ENCODE measurements at places on chromosomes 12 and 14.

DNA sequence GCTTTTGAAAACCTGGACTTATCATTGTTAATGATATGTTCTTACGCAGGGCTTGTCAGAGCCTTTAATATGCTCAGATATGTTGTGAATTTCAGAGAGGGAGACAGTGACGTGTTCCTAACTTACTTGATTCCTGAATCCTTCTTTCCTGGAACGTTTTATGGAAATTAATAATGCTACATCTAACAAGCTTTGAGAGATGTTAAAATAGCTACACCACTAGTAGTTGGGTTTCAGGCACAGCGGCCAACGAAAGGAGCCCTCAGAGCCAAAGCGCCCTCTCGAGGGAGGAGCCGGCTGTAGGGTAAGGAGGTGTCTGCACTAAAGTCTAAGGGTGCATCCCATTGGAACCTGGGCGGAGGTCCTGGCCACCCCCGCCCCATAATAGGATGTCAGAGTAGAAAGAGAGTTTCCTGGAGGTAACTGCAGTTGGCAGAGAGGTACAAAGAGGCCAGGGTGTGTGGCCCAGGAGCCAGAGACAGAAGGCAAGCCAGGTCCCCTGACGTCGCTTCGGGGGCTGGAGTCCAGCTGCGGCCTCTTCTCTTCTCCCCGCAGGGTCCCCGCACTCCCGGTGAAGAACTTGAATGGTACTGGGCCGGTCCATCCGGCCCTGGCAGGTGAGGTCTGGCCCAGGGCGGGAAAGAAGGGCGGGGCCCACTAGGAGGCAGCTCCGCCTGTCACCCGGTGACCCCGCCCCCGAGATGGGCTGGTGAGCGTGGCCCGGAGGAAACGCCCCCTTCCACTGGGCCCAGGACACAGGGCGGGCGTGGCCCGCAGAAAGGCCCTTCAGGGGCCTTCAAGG is 36.3 kb downstream of the DTX1 start:
- no peak overlapping the region for H3K27ac ChIP-seq
- DNase-seq, result no peak
- H3K36me3 ChIP-seq, result no peaks in the 10 kb centered on the region
- no peaks in the 10 kb centered on the region for H3K4me1 ChIP-seq
- H3K4me3 ChIP-seq, result no peak overlapping the region

- no peak for DNase-seq
- no peaks in the 10 kb centered on the region for H3K4me1 ChIP-seq
- no peak overlapping the region for H3K27ac ChIP-seq
- no peak overlapping the region for H3K4me3 ChIP-seq
- no peaks in the 10 kb centered on the region for H3K36me3 ChIP-seq
- H3K27me3 ChIP-seq, result no peaks in the 10 kb centered on the region
These were observed 4.4 kb downstream of the KRT76 start for GRCh38 chr12:52772772-52773171.

- H3K4me3 ChIP-seq, result no peak overlapping the region
- H3K4me1 ChIP-seq, result no peaks in the 10 kb centered on the region
- DNase-seq, result no peak
- peaks cover 33% of the 10 kb centered on the region for H3K36me3 ChIP-seq
- no peak overlapping the region for H3K27ac ChIP-seq
- H3K27me3 ChIP-seq, result no peaks in the 10 kb centered on the region
These were observed 23.2 kb downstream of the AP5M1 start for GRCh38 chr14:57291692-57292647.

GRCh38 chr14:85316701-85317410 is 213.1 kb upstream of the FLRT2 start:
- H3K27me3 ChIP-seq, result no peaks in the 10 kb centered on the region
- no peaks in the 10 kb centered on the region for H3K4me1 ChIP-seq
- no peak overlapping the region for H3K4me3 ChIP-seq
- H3K27ac ChIP-seq, result no peak overlapping the region
- DNase-seq, result no peak
- H3K36me3 ChIP-seq, result no peaks in the 10 kb centered on the region

DNA sequence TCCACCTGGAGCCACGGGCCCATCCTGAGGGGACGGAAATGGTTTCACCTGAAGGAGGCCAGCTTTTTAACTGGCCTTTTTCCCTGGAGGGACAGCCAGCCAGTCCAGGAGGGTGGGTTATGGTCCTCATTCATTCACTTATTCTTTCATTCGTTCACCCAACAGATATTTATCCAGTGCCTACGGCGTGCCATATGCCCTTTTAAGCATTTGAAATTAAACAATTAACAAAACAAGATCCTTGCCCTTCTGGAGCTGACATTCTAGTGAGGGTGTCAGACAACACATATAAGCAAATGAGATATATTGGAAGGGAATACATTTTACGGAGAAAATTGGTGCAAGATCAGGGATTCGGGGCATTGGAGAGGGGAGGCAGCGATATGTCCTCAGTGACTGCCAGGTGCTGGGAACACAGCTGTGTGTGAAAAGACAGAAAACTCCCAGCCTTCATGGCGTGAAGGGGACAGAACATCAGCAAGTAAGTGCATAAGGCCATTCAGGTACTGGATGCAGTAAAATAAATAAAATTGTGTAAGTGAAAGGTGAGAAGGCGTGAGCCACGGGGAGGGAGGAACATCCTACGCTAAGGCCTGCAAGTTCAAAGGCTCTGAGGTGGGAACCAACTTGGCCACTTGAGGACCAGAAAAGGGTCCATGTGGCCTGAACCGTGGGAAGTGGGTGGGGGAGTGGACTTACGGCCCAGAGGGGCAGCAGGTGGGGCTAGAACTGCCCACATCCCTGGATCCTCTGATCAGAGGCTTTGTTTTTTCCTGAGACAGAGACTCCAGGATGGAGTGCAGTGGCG is 684 bp upstream of the ABCB9 start:
- no peak overlapping the region for H3K4me3 ChIP-seq
- H3K27me3 ChIP-seq, result no peaks in the 10 kb centered on the region
- DNase-seq, result no peak
- H3K4me1 ChIP-seq, result peaks cover 28% of the 10 kb centered on the region
- no peak overlapping the region for H3K27ac ChIP-seq
- H3K36me3 ChIP-seq, result no peaks in the 10 kb centered on the region

DNA sequence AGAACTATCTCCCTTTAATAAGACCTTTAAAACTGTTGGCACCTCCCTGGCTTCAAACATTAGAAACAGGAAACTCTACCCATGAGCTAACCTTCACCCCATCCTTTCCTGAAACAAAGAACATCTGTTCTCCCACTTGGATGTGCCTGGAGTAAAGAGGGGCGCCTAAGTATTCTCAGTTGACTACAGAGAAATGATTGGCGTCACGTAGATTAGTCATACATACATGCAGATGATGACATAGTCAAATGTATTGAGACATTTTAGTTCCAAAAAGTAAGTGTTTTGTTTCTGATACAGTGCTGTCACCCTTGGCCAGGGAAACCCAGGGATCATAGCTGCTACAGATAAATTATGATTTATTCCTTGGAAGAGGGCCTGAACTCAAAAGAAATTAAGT is 260.0 kb upstream of the PLEKHG7 start:
- H3K27ac ChIP-seq, result no peak overlapping the region
- no peak overlapping the region for H3K4me3 ChIP-seq
- H3K36me3 ChIP-seq, result no peaks in the 10 kb centered on the region
- no peak for DNase-seq
- H3K4me1 ChIP-seq, result no peaks in the 10 kb centered on the region
- H3K27me3 ChIP-seq, result no peaks in the 10 kb centered on the region

- H3K4me1 ChIP-seq, result no peaks in the 10 kb centered on the region
- DNase-seq, result no peak
- peaks cover 42% of the 10 kb centered on the region for H3K27me3 ChIP-seq
- H3K36me3 ChIP-seq, result no peaks in the 10 kb centered on the region
- H3K4me3 ChIP-seq, result no peak overlapping the region
- no peak overlapping the region for H3K27ac ChIP-seq
These were observed 227.7 kb upstream of the DIO3 start for GRCh38 chr14:101333335-101334280.

DNA sequence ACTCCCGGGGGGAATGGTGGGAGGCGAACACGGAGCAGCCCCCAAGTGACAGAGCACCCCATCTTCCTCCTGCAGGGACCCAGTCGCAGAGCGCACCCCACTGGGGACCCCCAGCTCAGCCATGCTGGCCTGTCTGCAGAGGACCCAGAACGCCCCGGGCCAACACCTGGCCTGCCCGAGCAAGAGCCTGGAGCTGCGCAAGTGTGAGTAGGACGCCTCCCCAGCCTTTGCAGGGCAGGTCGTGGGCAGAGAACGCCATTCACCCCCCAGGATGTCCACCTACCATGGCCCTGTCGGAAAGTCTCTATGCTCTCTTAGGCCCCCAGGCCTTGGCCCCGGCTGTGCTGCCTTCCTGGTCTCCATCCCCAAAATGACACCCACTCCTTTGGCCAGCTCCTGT is 30.4 kb downstream of the FAM222A start:
- H3K27me3 ChIP-seq, result no peaks in the 10 kb centered on the region
- H3K4me3 ChIP-seq, result no peak overlapping the region
- no peaks in the 10 kb centered on the region for H3K4me1 ChIP-seq

DNA sequence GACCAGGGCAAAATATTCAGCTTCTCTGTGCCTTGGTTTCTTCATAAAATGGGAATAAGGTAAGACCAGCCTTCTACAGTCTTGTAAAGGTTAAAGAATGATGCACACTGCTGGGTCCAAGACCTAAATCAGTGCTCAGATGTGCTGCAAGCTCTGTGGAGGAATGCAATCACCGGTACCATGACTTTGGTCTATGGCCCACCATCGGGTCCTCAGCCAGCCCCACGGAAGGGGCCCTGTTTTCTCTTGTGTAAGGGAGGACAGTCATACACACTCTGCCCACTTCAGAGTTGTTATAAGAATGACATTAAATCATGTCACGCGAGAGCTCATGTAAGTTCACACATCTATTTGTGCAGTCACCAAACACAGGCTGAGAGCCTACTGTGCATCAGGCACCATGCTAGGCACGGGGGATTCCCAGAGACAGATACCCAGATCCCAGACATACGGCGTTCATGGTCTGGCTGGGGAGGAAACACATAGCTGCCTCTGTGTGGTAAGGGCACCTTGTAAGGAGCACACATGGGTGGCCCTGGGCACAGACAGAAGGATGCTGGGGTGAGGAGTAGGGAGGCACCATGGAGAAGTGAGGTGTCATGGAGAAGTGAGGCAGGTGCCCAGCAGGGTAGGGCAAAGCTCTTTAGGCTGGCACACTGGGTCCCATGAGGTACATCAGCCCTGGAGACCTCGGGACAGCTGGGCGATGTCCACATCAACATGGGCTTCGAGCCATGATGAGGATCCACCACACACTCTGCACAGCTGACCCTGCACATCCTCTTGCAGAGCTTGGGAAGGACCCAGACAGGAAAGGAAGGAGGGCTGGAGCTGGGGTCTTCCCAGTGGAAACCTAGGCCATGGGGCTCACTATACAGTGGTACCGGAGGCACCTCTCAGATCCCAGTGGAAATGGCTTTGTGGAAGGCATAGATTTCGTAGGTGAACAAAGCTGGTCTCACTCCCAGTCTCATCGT is 190.4 kb upstream of the DIO3 start:
- no peaks in the 10 kb centered on the region for H3K27me3 ChIP-seq
- H3K4me3 ChIP-seq, result no peak overlapping the region
- no peak overlapping the region for H3K27ac ChIP-seq

DNA sequence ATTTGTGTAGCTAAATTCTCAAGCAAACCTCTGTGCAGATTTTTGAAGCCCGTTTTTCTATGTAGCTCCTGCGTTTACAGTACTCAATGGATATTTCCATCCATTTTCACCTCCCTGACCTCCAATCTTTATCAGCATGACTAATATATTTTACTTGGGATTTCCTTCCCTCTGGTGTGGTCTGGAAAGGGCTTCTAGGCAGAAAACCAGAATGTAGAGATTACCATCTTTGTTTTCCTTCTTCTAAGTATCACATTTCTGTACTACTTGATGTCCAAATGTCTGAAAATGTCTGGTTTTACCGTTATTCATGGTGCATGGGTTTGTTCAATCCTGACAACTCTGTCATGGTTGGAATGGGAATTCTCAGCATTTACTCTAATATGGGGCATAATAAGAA is 907.6 kb upstream of the FLRT2 start:
- H3K36me3 ChIP-seq, result no peaks in the 10 kb centered on the region
- no peaks in the 10 kb centered on the region for H3K4me1 ChIP-seq
- no peaks in the 10 kb centered on the region for H3K27me3 ChIP-seq
- no peak overlapping the region for H3K4me3 ChIP-seq
- H3K27ac ChIP-seq, result no peak overlapping the region

DNA sequence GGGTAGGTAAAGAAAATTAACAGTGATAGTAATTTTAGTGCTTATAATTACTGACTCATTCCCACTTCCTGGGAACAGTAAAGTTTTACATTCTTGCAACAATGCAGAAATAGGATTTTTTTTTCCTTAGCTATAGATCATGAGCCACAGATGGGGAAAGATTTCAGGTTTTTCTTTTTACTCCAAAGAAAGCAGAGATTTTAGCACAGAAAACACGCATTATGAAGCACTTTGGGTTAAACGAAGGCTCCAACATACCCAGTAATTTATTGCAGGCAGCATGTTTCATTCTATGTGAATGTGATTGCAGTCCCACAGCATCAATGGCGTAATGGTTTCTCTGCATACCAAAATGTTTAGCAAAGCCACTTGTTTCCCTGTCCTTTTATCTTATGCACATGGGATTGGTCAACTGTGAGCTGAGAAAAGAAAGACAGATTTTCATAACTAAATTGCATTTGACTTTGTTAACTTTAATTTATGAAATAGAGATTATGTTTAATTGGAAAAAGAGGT is 124.6 kb upstream of the E2F7 start:
- no peak overlapping the region for H3K27ac ChIP-seq
- H3K4me3 ChIP-seq, result no peak overlapping the region
- no peaks in the 10 kb centered on the region for H3K4me1 ChIP-seq
- H3K27me3 ChIP-seq, result no peaks in the 10 kb centered on the region
- no peak for DNase-seq

DNA sequence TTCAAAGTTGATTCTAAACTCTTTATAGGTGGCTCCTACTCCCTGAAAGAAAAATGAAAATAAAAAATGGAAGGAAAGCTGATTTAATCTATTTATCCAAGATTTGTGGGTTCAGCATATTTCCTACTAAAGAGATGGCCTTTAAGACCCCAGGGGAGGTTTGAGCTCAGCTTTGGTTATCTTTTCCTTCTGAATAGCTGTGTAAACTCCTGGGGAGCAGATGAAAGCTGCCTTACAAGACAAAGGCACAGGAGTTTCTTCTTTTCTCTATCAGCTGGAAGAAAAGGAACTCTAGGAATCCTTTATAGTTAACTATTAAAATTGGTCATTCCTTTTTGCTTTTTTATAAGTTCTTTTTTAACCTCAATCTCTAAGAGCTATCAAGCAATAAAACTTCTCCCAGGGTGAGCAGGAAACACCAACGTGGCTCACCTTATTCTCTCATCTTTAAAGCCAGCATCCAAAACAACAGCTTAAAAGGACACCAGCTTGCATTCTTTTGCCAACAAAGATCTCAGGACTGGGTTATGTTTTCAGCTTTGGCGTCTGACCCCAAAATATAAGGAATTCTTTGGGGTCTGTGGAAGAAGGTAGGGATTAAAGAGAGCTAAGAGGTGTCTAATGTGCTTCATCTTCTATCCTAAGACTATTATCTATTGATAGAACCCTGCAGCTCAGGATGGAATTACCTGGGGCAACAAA is 371.7 kb upstream of the KITLG start:
- no peaks in the 10 kb centered on the region for H3K27me3 ChIP-seq
- H3K4me3 ChIP-seq, result no peak overlapping the region
- H3K36me3 ChIP-seq, result no peaks in the 10 kb centered on the region
- H3K27ac ChIP-seq, result no peak overlapping the region

GRCh38 chr14:76742966-76743365 is 18.3 kb upstream of the VASH1 start:
- DNase-seq, result no peak
- no peak overlapping the region for H3K4me3 ChIP-seq

GRCh38 chr12:23099604-23100003 is 474.6 kb downstream of the ETNK1 start:
- H3K4me1 ChIP-seq, result no peaks in the 10 kb centered on the region
- no peak overlapping the region for H3K27ac ChIP-seq
- H3K27me3 ChIP-seq, result no peaks in the 10 kb centered on the region
- H3K4me3 ChIP-seq, result no peak overlapping the region
- H3K36me3 ChIP-seq, result no peaks in the 10 kb centered on the region
